ENCODE measurements at places on chromosomes 12 and 14.

DNA sequence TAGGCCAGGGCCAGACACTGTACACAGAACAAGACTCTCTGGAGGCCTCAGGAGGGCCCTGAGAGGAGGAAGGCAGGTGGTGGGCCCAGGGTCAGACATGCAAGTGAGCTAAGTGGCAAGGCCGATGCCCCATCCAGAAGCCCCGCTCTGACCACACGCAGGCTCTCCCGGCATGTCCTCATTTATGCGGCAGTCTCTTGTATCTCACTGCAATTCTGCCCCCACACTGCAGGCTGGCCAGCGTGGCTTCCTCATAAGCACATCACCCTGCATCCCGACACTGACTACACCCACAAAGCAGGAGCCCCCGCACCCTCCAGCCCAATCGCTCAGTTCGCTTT lies 17.5 kb downstream of the SSH1 start:
- no peak for DNase-seq

DNA sequence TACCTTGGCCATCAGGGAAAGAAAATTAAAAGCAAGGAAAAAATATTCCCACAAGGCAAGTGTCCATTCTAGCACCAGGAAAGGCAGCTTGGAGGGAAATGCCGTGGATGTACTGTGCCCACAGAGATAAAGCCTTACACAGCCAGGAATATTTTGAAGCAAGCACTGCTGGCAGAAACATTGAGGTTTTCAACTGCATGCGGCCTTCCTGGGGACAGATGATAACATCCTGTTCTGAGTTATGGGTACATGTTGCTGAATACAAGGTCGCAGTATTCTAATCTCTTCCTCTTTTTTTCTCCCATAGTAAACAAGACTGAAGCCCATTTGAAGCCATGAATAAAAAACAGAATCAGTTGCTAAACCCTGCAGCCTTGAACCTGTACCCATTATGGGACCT lies 197.1 kb downstream of the BTG1 start:
- no peak for DNase-seq

DNA sequence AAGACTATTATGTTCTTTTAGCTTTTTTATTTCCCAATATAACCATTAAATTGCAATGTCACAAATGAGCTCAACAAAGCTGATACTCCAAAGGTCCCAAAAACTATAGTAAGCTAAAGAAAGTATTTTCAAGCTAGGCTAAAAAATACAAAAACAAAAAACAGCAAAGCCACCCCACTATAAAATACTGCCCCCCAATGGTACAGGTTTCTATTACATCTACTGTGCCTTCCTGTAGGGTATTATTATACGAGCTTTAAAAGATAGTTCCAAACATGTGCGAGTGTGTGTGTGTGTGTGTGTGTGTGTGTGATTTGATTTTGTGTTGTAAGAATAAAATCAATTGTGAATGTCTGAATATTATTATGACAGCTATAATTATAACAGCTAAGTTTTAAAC lies 1.1 kb downstream of the IFNG start:
- DNase-seq: no peak

GRCh38 chr14:67133595-67134441 lies 55.4 kb upstream of the GARIN2 start:
- DNase-seq: no peak

GRCh38 chr12:105915997-105916759 lies 222.6 kb downstream of the NUAK1 start:
- no peak for DNase-seq

DNA sequence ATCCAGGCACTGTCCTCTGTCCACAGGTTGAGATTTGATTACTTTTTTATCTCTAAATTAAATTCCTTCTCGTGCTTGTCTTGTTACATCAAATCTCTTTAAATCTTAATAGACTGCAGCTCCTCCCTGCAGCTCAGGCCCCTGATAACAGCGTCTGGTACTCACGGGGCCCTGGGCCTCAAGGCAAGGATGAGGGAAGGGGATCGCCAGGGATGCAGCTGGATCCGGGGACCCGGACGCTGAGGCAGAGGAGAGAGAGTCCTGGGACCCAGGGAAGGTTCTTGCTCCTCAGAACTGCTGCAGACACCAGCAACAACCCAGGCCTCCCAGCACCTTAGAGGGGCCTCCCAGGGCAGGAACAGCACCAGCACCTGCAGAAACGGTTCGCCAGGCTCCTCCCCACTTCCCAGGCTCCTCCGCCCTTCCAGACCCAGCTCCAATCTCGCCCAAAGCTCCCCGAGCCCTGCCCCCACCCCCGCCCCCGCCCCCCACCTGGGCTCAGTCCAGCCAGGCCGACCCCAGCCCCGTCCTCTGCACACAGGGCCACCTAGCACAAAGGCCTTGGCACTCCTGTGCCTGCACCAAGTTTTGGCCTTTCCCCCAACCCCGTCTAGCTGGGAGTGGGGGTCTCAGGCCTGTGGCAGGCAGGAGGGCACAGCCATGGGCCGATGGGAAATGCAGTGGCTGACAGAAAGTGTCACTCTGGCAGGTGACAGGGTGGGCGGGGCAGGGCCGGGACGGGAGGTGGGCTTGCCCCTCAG lies 60.3 kb upstream of the GALNT9 start:
- no peak for DNase-seq

DNA sequence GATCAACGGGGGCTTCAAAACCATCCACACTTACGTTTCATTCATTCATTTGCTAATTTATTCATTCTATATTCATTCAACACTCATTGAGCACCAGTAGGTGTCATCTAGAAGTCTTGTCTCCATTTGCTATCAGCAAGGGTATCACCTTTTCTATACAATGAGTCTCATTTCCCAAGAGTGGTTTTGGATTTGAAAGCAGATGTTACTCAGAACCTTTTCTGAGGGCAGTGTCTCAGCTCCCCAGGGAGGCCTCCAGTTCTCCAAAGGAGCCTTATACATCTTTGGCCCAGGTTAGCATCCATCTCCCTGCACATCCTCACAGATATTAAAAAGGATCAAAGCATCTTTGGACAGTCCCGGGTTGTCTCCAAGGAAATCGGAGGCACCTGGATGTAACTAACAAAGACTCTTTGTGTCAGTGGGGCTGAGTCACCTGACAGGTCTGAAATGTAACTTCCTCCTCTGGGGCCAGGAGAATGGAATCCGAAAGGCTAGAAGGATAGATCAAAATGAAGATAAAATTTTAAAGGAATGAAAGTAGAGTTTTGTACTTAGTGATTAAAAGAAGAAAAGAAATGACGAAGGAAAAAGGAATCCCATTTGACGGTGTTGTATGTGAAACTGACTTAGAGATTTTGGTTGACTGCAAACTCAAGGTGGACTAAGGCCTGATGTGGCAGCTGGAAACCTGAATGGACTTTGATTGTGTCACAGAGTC lies 103.0 kb downstream of the VCPKMT start:
- no peak for DNase-seq

DNA sequence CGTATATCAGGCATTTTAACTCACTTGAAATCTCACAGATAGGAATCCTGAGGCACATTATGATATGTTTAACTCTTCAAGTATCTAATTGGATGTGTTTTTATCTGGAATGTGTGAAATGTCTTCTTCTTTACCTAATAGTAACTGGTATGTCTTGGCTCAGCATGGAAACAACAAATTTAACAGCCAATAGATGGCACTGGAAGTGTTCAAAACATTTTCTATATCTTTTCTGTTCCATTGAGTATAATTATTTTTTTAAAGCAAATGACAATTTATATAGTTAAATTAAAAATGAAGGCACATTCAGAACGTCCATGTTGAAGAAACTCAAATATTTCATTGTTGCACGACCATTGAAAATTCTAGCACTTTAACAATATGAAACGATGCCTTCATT lies 164.6 kb upstream of the SLC16A7 start:
- DNase-seq: no peak

- peak; percentile 73 for DNase-seq
Observed at GRCh38 chr12:94676031-94676641, 25.8 kb upstream of the TMCC3 start.

DNA sequence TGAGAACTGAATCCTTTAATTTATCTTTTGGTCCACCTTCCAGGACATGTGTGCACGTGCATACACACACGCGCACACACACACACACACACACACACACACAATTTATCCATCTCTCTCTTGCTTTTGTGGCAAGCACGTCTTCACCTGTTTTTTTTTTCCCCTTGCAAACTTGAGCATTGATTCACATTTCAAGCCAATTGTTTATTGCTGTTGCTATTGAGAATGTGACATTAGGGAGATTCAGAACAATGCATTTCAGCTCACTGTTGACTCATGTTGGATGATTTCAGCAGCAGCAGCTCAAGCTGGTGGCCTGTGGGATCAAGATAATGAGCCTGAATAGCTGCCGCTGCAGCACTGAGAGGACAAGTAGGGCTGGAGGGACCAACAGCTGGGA lies 128.9 kb downstream of the SNAPC1 start:
- DNase-seq: no peak

DNA sequence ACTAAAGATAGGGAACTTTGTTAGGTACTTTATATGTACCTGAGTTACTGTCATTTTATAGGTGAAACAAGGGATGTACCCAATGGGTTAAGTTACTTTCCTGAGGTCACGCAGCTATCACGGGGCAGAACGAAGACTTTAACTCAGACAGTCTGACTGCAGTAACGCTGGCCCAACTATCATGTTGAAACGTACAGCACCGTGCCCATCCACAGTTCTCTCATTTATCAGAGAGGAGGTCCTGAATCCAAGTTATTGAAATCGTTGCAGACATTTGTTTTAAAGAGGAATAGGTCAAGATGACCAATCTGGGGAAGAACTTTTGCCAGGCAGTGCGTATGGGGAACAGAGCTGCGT lies 587 bp upstream of the C12orf75 start:
- DNase-seq: no peak

DNA sequence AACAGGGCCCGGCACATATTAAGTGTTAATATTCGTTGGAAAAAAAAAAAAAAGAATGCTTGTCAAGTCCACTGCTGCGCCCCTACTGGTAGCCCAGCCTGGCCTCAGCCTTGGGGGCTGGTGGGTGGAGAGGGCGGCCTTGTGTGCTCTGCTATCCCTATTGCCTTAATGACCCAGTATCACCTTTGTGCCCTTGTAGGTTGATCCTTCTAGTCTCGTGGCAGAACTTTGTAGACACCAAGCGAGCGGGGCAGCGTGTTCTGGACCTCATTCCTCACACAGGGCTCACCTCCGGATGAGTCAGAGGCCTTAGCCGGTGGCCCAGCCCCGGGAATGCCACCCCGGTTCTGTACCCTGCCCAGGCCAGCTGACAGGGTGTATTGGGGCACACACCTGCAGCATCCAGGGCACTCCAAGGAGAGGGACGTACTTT lies 1.8 kb upstream of the RCOR1 start:
- DNase-seq: no peak

- no peak for DNase-seq
Observed at GRCh38 chr14:94936901-94937685, 167.2 kb upstream of the GSC start.

- DNase-seq: no peak
Observed at GRCh38 chr12:42704810-42705401, 115.4 kb upstream of the PRICKLE1 start.

GRCh38 chr12:107282628-107283027 lies 189.3 kb upstream of the CRY1 start:
- DNase-seq: no peak

DNA sequence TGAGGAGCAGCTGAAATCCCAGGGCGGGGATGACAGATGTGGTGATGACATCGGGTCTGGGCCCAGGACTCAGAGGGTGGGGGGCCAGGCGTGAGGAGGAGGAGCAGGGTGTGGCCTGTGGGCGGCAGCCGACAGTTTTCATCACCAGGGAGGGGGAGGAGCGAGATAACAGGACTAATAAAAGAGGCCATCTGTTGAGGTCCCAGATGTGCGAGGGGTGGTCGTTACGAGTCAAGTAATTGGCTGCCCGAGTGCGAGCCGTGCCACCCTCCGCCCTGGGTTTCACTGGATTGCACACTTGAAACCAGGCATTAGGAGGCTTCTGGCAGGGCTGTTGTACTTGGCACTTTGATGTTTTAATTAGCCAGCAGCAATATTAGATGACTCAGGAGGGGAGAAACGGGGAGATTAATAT lies 67.2 kb downstream of the NOS1 start:
- no peak for DNase-seq

DNA sequence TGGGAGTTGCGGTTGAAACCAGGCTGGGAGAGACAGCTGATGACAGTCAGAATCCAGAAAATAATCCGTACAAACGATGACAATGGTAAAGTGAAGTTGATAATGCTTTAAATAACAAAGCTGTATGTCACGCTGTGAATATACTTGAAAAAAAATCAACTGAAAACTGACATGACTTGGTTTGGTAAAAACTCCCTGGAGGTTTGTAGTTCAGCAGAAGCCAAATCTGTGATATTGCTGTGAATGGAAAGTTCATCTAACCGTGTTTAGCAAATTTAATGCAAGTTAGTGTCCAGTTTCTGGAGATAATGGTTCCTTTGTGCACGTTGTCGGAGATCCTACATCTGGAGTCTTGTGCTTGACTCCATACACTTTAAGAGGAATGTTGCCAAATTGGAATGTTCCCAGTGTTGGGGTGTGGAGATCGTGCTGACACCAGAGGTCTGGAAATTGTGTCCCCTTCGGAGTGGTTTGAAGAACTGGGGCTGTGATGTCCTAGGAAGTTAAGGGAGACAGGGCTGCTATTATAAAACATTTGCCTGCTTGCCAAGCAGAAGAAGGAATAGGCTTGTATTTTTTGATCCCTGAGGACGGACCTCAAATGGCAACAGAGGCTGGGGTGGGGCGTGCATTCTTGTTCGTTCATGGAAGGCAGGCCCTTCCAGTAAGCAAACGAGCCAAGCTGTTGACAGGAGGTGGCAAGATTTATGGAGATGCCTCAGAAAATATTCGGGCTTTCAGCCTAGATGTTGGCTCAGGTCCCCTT lies 30.6 kb downstream of the PPFIBP1 start:
- no peak for DNase-seq

- DNase-seq: no peak
Observed at GRCh38 chr12:106271575-106272505, 24.0 kb upstream of the CKAP4 start.

DNA sequence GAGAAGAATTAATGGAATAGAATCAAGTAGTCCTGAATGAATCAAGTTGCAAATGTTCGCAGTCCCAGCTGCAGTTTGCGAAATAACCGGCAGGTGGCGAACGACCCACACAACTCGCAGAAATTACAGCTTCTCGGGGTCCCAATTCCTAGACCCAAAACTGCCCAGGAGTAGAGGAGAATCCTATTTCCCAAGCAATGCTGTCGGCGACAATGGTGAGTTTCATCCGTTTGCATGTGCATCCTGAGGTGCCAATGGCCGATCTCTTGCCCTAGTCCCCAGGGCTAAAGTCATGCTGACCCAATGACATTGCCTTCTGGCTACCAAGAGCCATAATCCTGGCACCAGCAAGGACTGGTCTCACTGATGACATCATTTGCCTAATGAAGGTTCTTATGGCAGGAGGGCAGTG lies 8.5 kb upstream of the ASCL1 start:
- DNase-seq: no peak

GRCh38 chr12:47819896-47820630 lies at the start of gene HDAC7:
TSS of gene HDAC7 (minus strand) at chr12:47819903. CDS start at chr12:47819785, 118 bp downstream.
- peak; percentile 87 for DNase-seq

Measured in GM13976 (cell line).